T-helper 17 cell (primary cell): ENCODE measurements at places on chromosomes 3 and 15.

- no peak for DNase-seq
Measured at GRCh38 chr3:160355826-160356225, 43.2 kb downstream of the IFT80 start.

- DNase-seq = no peak
Measured at GRCh38 chr3:149274220-149274619, 52.6 kb upstream of the CP start.

DNA sequence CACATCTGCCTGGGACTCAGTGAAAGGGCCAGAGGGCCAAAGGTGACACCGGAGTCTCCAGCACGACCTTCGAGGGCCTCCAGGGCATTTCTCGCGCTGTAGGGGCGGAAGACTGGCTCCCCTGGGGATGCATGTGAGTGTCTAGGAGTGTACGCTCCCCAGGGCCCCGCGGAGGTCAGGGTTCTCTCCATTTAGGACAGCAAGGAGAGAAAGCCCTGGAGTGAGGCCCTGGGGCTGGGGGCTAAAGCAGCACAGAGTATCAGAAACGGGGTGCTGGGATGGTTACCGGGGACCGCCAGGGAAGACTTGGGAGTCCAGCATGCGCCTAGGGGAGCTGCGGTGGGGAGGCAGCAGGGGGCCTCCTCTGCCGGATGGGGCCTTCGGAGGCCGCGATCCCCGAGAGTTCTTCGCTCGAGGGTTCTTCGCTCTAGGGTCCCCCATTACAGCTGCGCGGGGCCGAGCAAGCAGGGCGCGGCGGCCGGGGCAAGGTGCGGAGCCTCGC lies 595 bp upstream of the APBA2 start:
- DNase-seq = no peak

- DNase-seq = no peak
Measured at GRCh38 chr15:101307897-101308603, 13.0 kb upstream of the SNRPA1 start.

DNA sequence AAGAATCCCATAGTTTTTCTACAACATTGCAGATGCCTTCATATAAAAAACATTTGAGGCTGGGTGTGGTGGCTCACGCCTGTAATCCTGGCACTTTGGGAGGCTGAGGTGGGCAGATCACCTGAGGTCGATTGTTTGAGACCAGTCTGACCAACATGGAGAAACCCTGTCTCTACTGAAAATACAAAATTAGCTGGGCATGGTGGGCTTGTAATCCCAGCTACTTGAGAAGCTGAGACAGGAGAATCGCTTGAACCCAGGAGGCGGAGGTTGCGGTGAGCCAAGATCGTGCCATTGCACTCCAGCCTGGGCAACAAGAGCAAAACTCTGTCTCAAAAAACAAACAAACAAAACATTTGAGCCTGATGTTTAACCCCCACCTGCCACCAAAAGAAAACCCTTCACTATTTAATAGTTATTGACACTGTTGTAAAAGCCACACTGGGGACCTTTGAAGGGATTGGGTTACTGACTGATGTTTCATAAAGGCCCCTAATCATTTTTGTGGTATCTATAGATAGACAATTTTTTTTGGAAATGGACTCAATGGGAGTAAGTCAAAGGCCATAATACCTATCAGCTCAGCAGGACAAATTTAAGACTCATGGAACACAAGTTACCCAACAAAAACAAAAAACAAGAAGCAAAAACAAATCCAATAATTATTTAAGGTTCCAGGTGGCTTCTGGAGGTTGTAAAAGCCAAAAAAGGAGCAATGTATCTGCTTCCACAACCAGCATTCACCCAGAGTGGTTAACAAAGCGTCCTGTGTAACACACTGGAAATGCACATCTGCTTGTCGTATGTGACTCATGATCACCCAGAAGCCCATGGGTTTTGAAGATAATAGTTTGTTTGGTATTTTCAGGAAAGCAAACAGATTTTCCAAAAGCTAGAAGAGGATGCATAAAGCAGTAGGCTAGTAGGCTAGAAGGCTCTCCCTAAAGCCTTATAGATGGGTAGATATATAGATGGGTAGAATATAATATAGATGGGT lies 41.2 kb downstream of the CDCP1 start:
- no peak for DNase-seq

GRCh38 chr3:45783667-45784066 lies 12.7 kb downstream of the SLC6A20 start:
- DNase-seq = no peak

DNA sequence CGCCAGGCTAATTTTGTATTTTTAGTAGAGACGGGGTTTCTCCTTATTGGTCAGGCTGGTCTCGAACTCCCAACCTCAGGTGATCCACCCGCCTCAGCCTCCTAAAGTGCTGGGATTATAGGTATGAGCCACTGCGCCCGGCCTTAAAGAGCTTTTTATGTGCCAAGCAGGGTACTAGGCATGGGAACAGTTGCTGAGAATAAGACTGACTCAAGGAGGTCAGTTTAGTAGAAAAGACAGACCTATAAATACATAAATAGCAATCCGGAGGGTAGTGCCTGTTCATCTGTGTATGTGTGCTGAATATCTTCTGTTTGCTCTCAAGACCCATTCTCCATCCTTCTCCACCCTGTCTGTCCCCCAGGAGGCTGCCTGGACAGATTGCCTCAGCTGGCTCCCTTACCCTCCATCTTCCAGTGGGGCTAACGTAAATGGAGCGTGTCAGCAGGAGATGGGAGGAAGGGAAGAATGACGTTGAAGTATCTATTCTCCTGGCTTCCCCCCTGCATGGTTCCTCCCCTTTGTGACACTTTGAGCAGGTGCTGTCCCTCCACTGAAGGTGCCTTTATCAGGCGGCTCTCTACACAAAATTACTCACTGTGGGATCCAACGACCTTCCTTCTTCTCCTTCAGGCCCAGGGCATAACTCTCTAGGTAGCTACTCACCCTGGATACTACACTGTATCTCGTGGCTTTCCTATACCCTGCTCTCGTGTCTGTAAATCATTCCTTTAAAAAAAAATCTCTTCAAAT lies 31.1 kb downstream of the FBXO40 start:
- no peak for DNase-seq

- DNase-seq = no peak
Measured at GRCh38 chr3:156383441-156384025, 171.4 kb downstream of the SSR3 start.

GRCh38 chr15:101556273-101556672 lies 66.8 kb upstream of the PCSK6 start:
- no peak for DNase-seq
